GM12864 (cell line): ENCODE measurements at places on chromosomes 7 and 10.

- DNase-seq = no peak
These were observed 90.0 kb downstream of the PTPRN2 start for GRCh38 chr7:158497627-158498026.

DNA sequence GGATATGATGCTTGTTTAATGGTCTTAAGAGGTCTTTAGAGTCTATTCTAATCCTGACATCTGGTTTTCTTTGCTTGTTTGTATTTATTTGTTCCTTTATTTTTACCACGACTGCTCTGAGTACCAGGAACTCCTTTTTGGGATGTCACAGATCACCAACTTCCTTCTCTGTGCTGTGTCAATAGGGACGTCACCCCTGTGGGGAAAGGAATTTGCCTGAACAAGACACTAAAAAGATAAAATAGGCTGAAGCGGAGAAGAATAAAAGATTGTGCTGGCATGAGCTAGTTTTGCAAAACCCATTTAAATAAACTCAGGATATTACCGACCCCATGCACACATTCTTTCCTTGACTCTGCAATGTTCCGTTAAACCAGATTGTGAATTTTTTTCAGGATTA is 27.7 kb downstream of the MGMT start:
- DNase-seq = no peak

GRCh38 chr7:11343818-11344413 is 370.2 kb downstream of the PHF14 start:
- DNase-seq = no peak

DNA sequence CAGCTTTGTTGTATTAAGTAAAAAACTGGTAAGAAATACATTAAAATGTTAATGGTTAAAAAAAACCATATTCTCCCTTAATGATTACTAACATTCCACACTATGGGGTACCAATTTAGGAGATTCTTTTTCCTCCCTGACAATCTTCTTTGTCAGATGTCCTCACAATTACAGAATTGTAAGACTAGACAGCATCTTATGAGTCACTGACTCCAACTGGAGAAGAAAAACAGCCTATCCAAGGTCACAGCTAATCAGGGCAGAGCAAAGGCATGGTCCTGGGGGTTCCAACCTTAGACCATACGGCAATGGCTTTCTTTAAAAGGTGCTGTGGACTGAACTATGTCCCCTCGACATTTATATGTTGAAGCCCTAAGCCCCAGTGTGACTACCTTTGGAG is 127.6 kb downstream of the DLG5 start:
- DNase-seq = no peak

DNA sequence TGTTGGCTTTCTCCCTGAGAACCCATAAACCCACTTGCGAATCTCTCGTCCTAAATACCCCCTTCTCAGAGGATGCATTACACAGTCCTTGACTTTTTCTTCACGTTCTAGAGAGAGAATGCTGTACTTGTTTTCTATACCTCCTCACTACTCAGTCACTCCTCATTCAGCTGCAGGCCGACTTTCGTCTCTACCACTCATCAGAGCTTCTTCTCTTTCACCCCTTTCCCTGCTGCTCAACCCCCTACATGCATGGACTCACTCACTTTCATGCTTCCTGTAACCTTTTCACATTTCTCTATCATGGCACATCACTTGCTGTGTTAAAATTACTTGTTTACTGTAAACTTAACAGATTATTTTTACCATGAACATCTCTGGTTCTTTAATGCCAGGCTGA is 19.8 kb downstream of the MDFIC start:
- DNase-seq = no peak

GRCh38 chr7:37832194-37832593 is 16.2 kb upstream of the NME8 start:
- no peak for DNase-seq

GRCh38 chr7:135238112-135238744 is 4.6 kb downstream of the STRA8 start:
- DNase-seq = no peak

GRCh38 chr7:33862946-33863814 is 42.2 kb upstream of the BMPER start:
- DNase-seq = no peak

DNA sequence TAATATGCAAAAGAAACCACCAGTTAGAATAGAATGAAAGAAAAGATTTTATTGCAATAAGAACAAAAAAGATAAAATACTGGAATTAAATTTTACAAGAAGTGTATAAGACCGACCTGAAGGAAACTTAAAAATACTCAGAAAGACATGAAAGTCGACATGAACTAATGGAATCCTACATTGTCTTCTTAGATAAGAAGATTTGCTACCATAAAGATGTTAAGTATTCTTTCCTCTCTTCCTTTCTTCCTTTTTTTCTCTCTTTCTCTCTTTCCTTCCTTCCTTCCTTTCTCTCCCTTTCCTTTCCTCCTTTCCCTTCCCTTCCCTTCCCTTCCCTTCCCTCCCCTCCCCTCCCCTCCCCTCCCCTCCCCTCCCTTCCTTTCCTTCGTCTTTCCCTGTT is 6.5 kb downstream of the TAS2R60 start:
- no peak for DNase-seq

DNA sequence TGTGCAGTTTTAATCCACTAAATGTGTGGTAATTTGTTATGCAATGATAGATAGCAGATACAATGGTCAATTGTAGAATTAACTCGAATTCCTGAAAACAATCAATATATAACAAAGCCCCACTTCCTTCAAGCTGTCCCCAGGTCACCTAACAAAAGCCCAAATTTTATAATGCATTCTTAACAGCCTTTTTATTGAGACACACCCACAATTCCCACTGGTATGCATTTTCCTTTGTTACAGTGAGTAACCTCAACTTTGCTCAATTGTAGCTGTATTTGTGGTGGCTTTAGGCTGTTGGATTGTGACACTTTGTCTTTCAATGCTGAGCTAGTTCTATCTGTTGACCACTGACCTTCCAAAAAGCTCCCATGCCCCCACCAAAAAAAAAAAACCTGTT is 279.8 kb upstream of the CACNA2D1 start:
- DNase-seq = no peak

- no peak for DNase-seq
These were observed 19.2 kb downstream of the ABCB4 start for GRCh38 chr7:87456247-87456646.

DNA sequence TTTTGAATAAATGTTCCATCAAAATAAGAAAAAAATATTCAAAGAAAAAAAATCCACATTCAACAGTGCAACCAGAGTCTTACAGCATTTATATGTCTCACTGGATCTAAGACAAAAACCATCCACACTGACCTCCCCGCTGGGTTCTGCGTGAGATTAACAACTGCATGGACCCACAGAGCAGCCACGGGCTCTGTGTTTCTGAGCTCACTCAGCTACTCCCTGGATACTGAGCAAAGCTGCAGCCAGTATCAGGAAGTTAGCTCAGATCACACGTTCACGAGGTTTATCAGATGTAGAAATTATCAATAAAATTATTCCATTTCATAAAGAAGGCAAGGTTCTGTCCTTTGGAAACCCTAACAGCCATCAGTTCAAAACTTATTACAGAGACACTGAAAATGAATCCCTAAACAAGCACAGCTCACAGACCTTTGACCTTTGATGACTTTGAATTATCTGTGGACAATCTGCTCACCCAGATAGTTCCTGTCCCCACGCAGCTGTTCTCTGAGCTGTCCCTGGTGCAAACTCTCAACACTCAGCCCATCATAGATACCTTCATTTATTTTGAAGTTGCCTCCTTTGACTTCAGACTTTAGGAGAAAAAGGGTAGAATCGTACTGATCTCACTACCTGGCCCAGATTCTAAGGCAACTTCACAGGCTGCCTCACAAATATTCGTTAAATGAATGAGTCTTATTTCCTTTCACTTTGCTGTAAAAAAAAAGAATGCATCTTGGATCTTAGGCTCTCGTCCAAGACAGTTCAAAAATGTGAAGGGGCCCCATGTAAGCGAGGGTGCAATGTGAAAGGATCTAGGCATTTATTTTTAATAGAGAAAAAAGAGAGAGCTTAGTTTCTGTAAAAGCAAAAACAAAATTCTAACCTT is 67.7 kb upstream of the SVIL start:
- DNase-seq = no peak

DNA sequence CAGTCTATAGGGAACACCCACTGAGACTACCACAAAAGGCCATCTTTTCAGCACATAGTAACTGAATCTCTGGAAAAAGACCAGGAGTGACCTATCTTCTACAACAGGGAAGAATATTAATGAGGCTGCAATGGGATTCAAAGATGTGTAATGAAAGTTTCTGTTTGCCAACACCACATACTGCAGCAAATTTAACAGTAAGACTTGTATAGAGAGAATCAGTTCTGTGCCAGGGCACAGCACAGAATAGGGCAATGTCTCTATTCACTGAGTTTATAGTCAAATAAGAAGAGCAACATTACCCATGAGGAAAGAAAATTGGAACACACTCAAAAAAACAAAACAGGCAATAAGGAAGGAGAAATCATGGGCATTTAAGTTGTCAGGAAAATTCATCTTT is 91.4 kb upstream of the PTN start:
- DNase-seq = no peak

GRCh38 chr7:22444181-22444971 is 55.6 kb downstream of the STEAP1B start:
- DNase-seq = no peak

- DNase-seq = no peak
These were observed 61.5 kb downstream of the NKX6-2 start for GRCh38 chr10:132724446-132724845.

DNA sequence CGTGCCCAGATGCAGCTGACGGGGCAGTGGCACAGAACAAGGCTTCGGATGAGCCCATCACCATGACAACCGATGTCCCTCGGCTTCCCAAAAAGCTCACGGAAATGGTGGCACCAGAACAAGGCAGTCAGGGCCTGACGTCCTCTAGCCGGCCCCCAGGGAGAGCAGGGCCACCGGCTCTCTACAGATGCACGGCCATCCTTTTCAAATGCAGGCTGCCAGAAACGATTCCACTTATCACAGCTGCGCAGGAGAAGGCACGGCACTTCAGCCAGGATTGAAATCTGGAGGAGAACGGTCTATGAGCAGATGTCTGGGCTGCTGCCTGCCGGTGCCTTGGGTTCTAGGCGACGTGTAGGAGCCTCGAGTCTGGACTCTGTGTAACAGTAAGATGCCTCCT is 223.8 kb downstream of the ZMYND11 start:
- DNase-seq = no peak

DNA sequence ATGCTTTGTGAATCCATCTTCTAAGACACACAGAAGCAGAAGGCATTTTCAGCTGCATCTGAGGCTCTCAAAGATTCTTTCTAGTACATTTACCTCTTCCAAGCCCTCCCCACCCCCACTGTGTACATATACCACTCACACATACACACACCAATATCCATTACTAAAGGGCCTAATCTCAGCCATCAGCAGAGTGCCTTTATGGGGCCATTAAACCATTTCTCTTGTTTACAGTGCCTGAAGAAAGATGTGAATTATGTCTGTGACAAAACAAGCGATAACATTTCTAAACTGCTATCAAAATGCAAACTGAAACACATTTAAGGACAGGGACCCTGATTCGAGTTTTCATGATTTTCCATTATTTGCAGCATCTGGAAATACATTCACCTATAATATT is 40.0 kb downstream of the ETV1 start:
- DNase-seq = no peak

DNA sequence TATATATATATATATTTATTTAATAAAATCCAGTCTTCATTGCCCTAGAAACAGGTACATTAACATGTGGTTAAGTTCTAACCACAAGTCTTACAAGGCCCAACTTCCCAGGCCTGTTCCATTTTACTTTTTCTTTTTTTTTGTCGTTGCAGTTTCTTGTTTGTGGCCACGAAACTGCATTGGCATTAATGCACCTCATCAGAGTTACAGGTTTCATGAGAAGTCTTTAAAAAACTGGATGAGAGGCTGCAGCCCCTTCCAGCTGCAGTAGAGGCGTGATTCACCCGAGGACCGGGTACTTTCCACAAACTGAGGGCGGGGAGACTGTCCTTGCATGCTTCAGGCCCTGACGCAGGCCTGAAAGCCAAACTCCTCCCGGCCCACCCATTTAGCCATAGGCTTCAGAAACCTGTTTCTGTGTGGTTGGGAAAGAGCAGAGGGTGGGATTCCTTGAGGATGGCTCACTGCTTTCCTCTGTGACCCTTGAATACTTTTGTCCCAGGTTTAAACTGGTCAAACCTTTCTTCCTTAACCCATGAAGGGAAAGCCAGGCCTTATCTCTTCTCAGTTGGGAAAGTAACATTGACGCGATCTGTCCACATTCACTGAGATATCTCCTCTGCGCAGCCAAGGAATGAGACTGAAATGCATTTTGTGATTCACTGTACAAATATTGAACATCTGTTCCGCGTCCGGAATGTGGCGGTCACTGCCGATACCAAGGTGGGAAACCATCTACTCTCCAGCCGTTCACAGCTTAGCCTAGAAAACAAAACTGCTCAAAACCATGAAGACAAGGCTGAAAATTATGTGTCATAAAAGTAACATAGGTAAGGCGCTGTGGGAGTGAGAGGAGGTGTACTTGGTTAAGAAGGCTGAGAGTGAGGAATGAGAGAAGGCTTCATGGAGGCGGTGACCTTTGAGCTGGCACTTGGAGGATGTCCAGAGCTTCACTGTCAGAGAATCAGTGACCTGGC is 311.7 kb downstream of the GATA3 start:
- no peak for DNase-seq

DNA sequence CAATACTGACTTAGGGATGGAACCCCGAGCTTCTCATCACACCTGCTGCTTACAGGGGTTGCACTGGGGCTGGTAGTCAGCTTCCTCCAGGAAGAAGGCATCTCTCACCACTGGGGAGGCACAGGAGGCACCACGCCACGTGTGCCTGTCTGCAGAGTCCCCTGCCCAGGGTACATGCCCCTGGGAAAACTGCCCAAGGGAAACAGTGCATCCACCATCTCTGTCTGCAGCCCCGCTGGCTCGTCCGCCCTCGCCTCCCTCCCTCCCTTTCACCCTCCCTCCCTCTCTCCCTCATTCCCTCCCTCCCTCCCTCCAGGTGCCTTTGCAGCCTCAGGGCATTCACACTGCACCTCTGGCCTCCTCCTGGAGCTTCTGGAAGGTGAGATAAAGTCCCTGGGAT is 101.1 kb downstream of the PTPRE start:
- no peak for DNase-seq

DNA sequence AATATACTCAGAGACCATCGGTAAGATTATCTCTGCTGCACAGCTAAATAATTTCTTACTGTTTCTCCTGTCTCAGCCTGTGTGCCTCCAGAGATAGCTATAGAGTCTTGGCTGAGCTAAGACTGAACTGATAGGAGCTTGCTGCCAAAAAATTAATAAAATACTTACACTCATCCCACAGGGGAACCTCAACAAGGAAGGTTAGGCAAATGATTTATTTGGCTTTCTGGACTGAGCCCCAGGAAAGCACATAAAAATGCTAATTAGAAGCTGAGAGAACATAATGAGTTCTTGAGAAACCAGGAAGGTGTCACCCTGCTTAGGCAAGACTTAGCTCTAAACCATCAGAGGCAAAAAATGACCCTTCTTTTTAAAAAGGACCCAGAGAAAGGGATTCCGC is 534.5 kb downstream of the TNS3 start:
- no peak for DNase-seq

- no peak for DNase-seq
These were observed 139.1 kb downstream of the PTPRN2 start for GRCh38 chr7:158448430-158449100.

- no peak for DNase-seq
These were observed 229.0 kb upstream of the SP4 start for GRCh38 chr7:21198921-21199320.

- no peak for DNase-seq
These were observed 344.0 kb downstream of the ARL4A start for GRCh38 chr7:13031468-13031867.
